ENCODE measurements at places on chromosomes 1 and 21. TPM values are rescaled to one million over a fixed set of nuclear protein-coding genes. Genes with fewer than 3 reads are reported as not detected.
A peak's percentile ranks its signal among the peaks of the same experiment; 100 is the strongest.

- no peaks in the 10 kb centered on the region for H3K27me3 ChIP-seq
- H3K27ac ChIP-seq = no peak overlapping the region
- ATAC-seq = no peak
- H3K36me3 ChIP-seq = no peaks in the 10 kb centered on the region
Measured at GRCh38 chr1:153087652-153088051, 6.7 kb downstream of the SPRR2E start.

GRCh38 chr1:94119796-94120569, 965 bp downstream of the ABCA4 start:
- H3K4me3 ChIP-seq = no peak overlapping the region
- no peaks in the 10 kb centered on the region for H3K4me1 ChIP-seq
- H3K27ac ChIP-seq = no peak overlapping the region
- no peaks in the 10 kb centered on the region for H3K36me3 ChIP-seq
- ATAC-seq = no peak

DNA sequence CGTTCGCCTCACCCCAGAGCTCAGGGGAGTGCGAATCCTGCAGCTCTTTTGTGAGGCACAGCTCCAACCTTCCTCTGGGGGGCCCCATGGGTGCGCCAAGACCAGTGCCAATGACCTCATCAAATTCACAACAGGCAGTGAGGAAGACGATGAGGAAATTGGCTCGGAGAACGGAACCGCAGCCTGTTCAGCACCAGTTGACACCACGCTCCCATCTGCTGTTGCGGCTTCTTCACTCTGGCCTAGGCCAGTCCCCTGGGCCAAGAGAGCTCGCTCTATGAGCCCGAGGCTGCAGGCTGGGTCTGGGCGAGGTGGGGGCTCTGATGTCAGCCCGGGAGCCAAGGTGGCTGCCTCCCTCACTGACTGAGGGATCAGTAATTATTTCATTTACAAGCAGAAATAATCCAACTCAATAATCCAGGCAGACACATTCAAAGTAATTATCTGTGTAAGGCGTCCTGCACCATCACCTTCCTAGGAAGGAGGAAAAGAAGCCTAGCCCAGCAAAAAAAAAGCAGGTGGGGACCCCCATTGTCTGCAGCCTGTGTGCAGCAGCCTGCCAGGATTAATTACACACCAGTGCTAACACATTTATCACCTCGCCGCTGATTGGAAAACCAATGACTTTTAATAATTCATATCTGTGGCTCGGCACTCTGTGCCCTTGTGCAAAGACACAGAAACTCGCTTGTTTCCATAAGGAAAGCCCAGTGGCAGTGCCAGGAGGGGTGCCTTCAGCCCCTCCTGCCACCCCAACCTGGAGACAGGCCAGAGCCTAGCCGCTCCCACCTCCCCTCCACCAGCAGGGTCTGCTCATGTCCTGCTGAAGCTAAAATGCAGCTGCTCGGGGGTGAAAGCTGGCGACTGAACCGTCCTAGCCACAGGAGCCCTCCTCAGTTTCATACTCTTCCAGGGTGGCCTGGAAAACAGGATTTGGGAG, 1.9 kb downstream of the PLEKHA6 start:
- H3K27me3 ChIP-seq = peaks cover 62% of the 10 kb centered on the region
- H3K4me1 ChIP-seq = no peaks in the 10 kb centered on the region
- peak overlapping the region; percentile 35 for H3K27ac ChIP-seq
- H3K4me3 ChIP-seq = no peak overlapping the region
- peak; percentile 67 for ATAC-seq

DNA sequence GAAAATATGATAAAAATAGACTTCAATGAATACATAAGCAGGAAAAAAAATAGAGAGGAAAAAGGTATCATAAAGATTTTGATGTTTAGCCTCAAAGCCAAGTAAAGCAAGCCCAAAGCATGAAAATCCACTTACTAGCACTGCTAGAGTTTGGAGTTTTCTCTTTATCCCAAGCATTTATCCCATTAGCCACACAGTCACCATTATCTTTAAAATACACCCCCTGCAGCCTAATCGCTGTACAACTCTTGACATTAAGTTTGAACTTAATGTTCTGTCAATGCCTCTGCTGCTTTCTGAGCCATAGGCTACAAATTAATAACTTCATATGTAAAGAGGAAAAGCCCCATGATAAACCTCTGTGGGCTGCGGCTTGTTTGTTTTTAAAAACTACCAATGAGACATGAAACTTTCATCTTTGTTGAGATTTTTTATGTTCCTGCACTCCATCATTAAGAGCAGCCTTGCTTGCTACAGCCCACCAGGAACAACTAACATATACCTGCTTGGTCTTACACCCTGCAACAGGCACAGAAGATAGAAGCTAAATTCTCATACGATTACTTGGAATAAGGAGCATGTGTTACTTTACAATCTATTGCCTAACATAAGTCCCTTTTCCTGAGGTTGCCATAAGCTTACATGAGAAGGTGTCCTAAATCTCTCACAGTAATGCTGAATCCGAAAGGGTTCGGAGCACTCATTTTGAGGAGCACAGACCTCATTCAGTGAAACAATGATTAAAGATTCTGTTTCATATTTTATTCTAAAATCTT, 202.4 kb downstream of the SMYD3 start:
- H3K4me3 ChIP-seq = no peak overlapping the region
- no peaks in the 10 kb centered on the region for H3K36me3 ChIP-seq
- H3K27ac ChIP-seq = no peak overlapping the region
- H3K27me3 ChIP-seq = no peaks in the 10 kb centered on the region

DNA sequence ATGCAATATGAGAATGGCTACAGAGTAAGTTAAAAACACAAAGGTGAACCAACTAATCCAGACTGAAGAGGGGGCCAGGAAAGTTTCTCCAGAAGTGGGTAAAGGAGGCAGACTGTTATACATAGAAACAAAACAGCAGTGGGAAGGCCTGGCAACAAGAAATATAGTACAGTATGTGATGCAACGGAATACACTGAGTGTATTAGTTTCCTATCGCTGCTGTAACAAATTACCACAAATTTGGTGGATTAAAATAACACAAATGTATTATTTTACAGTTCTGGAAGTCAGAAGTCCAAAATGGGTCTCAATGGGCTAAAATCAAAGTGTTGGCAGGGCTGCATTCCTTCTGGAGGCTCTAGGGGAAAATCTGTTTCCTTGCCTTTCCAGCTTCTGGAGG, 95.2 kb downstream of the ZSWIM5 start:
- no peaks in the 10 kb centered on the region for H3K27me3 ChIP-seq
- H3K36me3 ChIP-seq = no peaks in the 10 kb centered on the region
- no peaks in the 10 kb centered on the region for H3K4me1 ChIP-seq
- no peak overlapping the region for H3K27ac ChIP-seq
- no peak overlapping the region for H3K4me3 ChIP-seq
- ATAC-seq = no peak

B3GALT2 gene
- total RNA-seq = 1.2 TPM

DNA sequence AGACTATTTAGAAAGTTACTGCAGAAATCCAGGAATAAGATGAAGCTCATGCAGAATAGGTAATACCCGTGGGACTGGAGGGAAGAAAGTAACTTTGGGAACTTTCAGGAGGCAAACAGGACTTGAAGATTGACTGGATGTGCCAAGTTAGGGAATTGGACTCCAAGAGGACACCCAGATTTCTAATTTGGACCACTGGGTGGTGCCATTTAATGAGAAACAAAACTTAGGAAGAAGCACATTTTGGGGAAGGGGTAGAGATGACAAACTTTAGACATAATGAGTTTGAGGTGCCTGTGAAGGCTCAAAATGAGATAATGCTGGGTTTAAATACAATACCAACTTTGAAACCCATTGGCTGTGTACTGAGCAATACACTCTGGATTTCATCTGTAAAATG, 3.3 kb upstream of the B4GALT3 start:
- peaks cover 4% of the 10 kb centered on the region for H3K36me3 ChIP-seq
- H3K4me1 ChIP-seq = peaks cover 5% of the 10 kb centered on the region
- H3K4me3 ChIP-seq = no peak overlapping the region
- no peak overlapping the region for H3K27ac ChIP-seq
- ATAC-seq = no peak
- H3K27me3 ChIP-seq = no peaks in the 10 kb centered on the region

ADAMTS4 gene
- total RNA-seq = 5.1 TPM

GRCh38 chr1:221667504-221667903, 74.4 kb downstream of the DUSP10 start:
- ATAC-seq = no peak
- H3K36me3 ChIP-seq = no peaks in the 10 kb centered on the region
- no peak overlapping the region for H3K4me3 ChIP-seq
- no peaks in the 10 kb centered on the region for H3K4me1 ChIP-seq

- no peaks in the 10 kb centered on the region for H3K27me3 ChIP-seq
- H3K27ac ChIP-seq = no peak overlapping the region
- H3K36me3 ChIP-seq = no peaks in the 10 kb centered on the region
- no peak overlapping the region for H3K4me3 ChIP-seq
- no peak for ATAC-seq
- H3K4me1 ChIP-seq = no peaks in the 10 kb centered on the region
Measured at GRCh38 chr1:106912131-106912530, 144.3 kb upstream of the PRMT6 start.

DNA sequence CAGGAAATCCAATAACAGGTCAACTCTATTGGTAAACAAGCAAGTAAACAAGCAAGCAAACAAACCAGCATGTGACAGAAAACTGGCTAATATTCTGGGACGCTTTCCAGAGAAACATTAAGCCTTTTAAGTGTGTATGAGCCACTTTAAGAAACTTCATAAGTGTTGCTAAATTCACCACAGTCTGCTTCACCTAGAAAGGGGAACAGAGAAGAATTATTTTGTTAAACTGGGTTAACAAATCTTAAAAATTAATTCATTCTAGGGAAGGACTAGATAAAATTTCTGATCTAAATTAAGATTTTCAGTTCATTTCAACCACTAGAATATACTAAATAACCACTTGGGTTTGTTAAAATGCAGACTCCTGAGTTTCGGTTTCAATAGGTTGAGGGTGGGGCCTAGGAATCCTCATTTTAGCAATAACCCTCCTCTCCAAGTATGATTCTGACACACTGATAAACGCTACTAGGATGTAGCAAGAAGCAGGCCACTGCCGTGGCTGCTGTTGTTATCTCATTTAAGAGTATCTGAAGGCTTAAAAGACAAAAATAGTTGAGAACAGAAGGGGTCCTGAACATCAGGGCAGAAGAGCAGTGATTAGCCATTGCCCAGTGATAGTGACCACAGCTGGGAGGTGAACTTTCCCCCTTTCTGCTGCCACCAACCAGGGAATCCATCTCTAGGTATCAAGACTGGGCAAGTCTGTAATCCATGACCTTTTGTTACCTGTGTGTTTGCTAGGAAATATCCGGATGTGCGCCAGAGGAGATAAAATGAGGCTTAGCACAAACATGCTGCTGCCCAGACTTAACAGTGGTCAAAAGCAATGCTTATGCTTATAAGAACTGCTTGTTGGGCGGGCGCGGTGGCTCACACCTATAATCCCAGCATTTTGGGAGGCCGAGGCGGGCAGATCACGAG, 11.2 kb downstream of the CREG1 start:
- H3K36me3 ChIP-seq = peaks cover 63% of the 10 kb centered on the region
- ATAC-seq = no peak
- H3K4me3 ChIP-seq = no peak overlapping the region
- no peaks in the 10 kb centered on the region for H3K27me3 ChIP-seq
- H3K4me1 ChIP-seq = peaks cover 26% of the 10 kb centered on the region

- no peaks in the 10 kb centered on the region for H3K4me1 ChIP-seq
- no peak overlapping the region for H3K4me3 ChIP-seq
- no peak overlapping the region for H3K27ac ChIP-seq
- H3K27me3 ChIP-seq = no peaks in the 10 kb centered on the region
Measured at GRCh38 chr1:51284487-51284954, 45.8 kb downstream of the TTC39A start.

DNAJC8 gene
- total RNA-seq = 90.3 TPM

FMO2 gene
- 74.1 TPM for total RNA-seq

LGR6 gene
- 0.42 TPM for total RNA-seq

GRCh38 chr1:196152086-196152485, 456.2 kb downstream of the KCNT2 start:
- H3K27me3 ChIP-seq = no peaks in the 10 kb centered on the region
- H3K36me3 ChIP-seq = no peaks in the 10 kb centered on the region
- ATAC-seq = no peak
- no peak overlapping the region for H3K4me3 ChIP-seq
- no peaks in the 10 kb centered on the region for H3K4me1 ChIP-seq

UTS2 gene
- 0.42 TPM for total RNA-seq

GRCh38 chr1:244104309-244105060, 53.4 kb downstream of the ZBTB18 start:
- H3K4me3 ChIP-seq = no peak overlapping the region
- H3K27ac ChIP-seq = no peak overlapping the region
- ATAC-seq = no peak
- no peaks in the 10 kb centered on the region for H3K4me1 ChIP-seq

DNA sequence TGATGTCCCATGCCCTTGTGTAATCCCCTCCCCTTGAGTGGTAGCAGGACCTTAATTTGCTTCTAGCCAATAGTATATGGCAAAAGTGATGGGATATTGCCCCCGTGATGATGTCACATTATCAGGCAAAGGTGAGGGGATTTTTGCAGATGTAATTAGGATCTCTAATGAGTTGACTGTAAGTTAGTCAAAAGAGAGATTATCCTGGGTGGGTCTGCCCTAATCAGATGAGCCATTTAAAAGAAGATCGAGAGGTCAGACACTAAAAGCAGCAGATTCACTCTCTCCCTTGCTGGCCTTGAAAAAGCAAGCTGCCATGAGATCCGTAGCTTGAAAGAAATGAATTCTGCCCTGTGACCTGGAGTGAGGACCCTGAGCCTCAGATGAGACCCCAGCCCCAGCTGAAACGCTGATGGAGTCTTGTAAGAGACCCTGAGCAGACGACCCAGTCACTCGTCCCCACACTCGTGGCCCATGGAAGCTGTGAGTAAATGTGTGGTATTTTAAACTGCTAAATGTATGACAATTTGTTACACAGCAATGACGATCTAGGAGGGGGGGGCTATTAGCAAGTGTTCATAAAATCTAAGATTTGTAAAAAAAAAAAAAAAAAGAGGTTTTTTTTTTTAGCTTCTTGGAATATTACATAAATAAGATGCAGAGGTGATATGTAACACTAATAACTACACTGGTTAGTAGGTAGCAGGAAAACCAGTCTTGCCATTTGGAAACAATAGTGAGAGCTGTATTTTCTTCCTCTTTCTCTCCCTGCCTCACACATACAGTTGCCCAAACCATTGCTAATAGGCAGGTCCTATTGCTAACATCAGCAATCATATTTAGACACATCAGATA, 50.3 kb upstream of the TARBP1 start:
- H3K27me3 ChIP-seq = no peaks in the 10 kb centered on the region
- H3K36me3 ChIP-seq = no peaks in the 10 kb centered on the region
- peak overlapping the region; percentile 97 for H3K27ac ChIP-seq
- no peak overlapping the region for H3K4me3 ChIP-seq
- H3K4me1 ChIP-seq = peaks cover 75% of the 10 kb centered on the region
- no peak for ATAC-seq

- no peaks in the 10 kb centered on the region for H3K36me3 ChIP-seq
- ATAC-seq = no peak
- peaks cover 12% of the 10 kb centered on the region for H3K4me1 ChIP-seq
- no peaks in the 10 kb centered on the region for H3K27me3 ChIP-seq
- H3K4me3 ChIP-seq = peak overlapping the region; percentile 86
Measured at GRCh38 chr1:3899754-3900149, 320 bp downstream of the C1orf174 start.

- no peaks in the 10 kb centered on the region for H3K27me3 ChIP-seq
- H3K27ac ChIP-seq = no peak overlapping the region
- no peaks in the 10 kb centered on the region for H3K36me3 ChIP-seq
Measured at GRCh38 chr21:39774227-39774626, 29.2 kb downstream of the IGSF5 start.

Measured in gastroesophageal sphincter (tissue), 4 donors.